ENCODE measurements at places on chromosomes 12 and 14.

DNA sequence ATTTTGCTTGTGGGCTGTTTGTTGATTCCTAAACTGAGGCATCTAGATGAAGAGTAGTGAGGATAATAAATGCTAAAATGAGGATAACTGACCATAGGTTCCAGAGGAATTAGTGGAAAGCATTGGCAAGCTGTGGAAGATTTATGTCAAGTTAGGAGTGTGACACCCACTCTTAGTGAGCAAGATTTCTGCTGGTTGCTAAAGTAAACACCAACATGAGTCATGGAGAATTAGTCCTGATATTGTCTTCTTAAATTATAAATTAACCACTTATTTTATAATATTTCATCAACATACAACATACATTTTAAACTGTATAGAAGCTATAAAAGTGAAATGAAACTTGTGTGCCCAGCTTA lies 328.2 kb downstream of the RPL10L start:
- DNase-seq, result no peak

GRCh38 chr14:23285530-23286019 lies 357 bp downstream of the HOMEZ start:
- DNase-seq, result peak; percentile 42

- no peak for DNase-seq
Measured at GRCh38 chr12:22333186-22333712, 1.3 kb downstream of the ST8SIA1 start.

- no peak for DNase-seq
Measured at GRCh38 chr14:104219731-104220214, 81.4 kb downstream of the KIF26A start.

DNA sequence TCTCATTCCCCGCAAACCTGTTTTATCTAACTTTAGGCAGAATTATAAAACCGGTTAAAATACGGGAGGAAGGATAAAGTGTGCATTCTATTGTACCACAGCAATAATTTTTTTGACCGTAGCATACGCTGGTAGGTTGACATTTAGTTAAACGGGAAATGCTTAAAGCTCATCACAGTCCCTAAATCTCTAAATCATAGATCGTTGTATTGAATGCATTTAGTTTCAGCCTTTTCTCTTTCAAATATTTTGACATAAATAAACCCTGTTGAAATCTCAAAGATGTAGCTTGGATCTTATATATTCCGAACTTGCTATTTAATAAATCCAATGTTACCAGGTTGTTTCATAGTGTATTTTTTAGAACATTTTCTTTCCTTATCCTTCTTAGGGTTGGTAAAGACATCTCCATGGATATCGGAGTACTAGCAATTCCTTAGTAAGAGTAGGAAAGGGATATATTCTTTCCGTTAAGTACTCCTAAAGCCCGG lies 798 bp downstream of the CLEC2B start:
- peak; percentile 25 for DNase-seq

DNA sequence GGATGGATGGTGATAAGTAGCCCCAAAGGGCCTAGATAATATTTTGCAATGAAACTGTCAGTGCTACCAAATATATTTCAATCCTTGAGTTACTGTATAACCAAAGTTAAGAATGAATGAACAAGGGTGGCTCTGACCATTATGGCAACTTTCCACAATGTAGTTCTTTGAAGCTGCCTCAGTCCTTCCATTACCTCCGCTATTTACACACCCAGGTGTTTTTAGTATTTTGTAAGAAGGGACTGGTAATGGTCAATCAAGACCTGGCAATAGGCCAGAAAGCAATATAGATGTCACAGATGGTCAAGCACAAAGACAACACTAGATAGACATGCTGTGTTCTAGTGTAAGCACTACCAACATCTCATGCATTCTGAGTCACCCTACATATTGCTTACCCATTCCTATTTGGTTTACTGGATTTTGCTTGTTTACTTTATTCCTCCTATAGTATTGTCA lies 16.3 kb downstream of the DUSP16 start:
- DNase-seq, result no peak

DNA sequence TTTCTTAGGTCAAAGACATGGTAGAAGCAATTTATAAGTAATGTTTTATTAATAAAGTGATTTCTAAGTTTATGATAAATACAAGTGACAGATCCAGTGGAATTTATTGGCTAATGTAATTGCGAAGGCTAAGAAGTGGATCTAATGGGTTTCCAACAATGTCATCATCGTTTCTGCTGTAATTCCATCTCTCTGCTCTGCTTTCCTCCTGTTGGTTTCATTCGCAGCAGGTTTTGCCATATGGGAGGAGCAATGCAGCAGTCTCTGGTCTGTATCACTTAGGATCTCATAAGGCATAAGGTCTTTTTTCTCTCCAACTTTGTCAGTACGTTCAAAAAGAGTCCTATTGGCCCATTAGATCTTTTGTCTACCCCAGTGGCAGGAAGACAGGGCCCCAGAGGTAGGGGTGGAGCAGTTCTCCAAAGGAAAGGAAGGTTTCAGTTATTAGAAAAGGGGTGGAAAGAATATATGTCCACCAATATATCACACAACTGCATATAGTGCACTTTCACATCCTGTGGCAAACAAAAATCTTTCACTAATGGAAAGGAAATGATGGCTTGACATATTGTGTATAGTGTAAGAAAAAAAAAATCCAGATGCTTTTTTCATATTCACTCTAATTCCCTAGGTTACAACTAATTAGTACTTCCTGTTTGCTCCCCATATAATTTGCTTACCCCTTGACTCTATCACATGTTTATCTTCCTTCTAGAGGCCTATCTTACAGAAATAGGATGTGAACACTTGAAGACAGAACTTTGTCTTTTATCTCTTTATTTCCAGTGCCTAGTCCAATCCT lies 451.3 kb downstream of the ZFP36L1 start:
- no peak for DNase-seq

Measured in pons (tissue), 1 donor.